ENCODE measurements at places on chromosomes 7 and 10. TPM values are rescaled to one million over a fixed set of nuclear protein-coding genes. Genes with fewer than 3 reads are reported as not detected.

DNA sequence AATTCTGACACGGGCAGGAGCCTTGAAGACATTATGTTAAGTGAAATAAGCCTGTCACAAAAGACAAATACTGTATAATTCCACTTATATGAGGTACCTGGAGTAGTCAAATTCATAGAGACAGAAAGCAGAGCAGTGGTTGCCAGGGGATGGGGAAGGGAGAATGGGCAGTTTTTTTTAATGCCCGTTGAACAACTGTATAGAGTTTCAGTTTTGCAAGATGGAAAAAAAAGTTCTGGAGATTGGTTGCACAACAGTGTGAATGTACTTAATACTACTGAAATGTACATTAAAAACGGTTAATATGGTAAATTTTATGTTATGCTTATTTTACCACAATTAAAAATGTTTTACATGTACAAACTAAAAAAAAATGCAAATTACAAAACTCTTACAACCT lies 63.6 kb upstream of the EFCAB10 start:
- no peak for DNase-seq

- DNase-seq = no peak
Observed at GRCh38 chr10:20601941-20602461, 295.1 kb downstream of the NEBL start.

DNA sequence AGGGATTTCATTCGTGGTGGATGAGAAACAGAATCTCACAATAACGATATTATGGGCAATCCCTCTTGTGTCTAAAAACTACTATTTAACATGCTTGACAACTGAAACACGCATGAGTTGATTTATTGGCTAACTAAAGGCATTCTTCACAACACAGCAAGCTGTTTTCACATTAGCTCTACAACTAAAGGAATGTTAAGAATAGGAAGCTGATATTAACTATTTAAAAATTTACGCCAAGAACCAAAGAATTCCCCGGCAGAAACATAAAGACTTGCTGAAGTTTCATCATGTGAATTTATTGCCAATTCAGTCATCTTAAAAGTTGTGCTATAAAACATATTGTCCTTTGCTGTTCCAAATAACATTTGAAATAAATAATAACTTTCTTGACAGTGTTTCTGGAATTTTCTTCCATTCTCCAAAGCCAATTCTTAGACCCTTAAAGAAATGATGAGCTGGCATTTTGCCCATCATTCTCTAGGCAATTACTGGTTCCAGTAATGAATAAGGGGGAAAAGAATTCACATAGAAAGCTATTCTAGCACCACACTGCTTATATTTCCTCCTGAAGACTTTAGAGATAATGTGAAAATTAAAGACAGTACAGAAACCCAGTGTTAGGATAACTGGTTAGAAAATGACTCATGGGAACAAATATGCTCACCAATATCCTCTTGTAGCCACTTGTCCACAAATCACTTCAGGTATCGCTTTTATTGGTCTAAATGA lies 233.1 kb downstream of the PARD3 start:
- no peak for DNase-seq

DNA sequence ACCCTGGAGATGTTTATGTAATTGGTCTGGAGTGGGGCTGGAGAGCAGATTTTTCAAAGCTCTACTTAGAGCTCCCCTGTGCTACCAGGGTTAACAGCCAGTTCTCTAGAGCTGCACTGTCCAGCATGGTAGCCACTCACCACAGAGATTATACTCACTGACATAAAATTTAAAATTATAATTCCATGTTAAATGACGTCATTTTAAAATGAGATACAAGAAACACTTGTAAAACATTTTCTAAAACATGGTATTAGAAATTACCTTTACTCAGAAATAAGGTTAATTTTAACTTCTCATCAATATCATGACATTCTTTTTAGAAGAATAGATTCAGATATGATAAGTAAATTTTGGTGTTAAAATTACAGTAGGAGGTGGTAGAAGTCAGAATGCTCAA lies 306.2 kb upstream of the LRRN3 start:
- DNase-seq = no peak

DNA sequence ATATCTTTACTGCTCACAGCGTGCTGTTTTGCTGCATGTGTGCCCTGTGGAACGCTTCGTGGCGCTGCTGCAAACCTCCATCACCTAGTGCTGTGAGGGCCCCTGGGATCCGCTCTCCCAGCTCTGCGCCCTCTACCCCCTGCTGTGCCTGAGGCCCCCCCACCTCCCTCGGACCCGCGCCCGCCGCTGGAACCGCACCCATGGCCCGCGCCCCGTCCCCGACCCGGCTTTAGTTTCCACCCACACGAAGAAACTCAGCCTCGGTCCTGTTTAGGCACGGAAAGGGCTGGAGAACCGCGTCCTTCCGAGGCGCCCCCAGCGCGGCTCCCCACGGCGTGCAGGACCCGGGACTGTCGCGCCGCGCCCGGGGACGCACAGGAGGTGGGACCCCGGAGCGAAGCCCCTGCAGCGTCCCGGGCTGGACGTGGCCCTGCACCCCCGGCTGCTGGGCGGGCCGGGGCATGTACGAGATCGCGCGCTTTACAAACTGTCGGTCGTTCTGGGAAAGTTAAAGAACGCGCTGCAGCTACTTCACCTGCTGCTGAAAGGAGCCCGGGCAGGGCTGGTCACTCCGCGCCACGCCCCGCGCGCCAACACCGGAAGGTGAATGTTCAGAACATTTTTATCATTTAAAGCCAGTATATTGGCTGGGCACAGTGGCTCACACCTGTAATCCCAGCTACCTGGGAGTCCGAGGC lies 54.3 kb downstream of the BMS1 start:
- DNase-seq = no peak

GRCh38 chr7:45721686-45722598 lies 147.8 kb downstream of the ADCY1 start:
- DNase-seq = no peak

GRCh38 chr7:26532471-26532870 lies 240.8 kb downstream of the SNX10 start:
- DNase-seq = no peak

DNA sequence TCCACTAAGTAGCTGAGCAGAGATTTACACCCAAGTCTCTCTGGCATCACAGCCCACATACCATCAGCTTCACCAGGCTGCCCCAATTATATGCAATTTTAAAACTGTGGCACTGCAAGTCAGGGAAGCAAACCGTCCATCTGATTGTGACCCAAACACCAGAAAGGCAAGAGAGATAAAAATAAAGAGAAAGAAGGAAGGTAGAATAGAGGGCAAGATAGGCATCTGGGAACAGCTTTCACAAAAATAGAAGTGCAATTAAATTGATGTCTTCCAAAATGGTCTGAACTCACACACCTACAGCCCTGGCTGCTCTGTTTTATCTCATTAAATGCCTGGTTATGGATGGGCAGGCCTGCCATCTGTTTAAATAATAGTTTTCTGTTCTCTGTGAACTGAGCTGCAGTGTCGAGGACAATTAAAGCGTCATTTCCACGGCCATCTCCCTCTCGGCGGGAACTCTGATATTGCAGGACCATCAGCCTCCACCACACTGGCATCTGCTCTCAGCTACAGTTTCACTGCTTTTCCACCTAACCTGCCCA lies 509.1 kb downstream of the INHBA start:
- DNase-seq = no peak

SEMA3A gene
- polyA plus RNA-seq = 0.82 TPM

MET gene
- polyA plus RNA-seq = 5.9 TPM

ANXA7 gene
- polyA plus RNA-seq = 78.9 TPM

DNA sequence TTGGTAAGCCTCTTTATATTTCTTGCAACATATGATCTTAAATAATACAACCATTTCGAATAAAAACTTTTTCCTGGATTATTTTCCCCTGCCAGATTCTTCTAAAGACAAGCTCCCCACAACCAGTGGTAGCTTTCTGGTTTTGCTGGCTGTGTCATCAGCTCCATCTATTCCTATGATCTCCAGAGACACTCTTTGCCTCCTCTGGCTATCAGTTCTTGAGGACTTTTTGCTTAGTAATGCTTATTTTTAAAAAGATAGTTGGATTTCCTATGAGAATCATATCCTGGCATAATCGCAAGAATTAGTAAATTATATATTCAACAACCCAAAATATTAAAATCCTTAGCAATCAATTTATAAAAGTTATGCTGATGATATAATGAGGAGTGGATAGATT lies 103.8 kb upstream of the SLC26A5 start:
- no peak for DNase-seq

DNA sequence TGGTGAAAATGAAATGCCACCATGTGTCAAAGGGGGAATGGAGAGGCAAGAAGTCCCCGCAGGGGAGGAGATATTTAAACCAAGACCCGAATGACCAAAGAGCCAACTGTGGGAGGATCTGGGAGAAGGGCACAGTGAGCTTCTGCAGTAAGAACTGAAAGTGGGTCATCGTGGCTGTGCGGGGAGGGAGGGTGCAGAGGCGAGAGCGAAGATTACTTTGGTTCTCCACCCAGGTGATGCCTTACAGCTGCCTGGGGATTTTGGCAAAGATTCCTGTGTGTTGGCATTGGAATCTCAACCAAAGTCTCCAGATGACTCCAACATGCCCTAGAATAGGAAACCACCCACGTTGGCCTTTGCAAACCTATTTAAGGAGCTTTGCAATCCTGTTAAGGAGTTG lies 44.2 kb upstream of the ADAM12 start:
- no peak for DNase-seq

GRCh38 chr10:93468461-93469213 lies 13.5 kb downstream of the MYOF start:
- DNase-seq = no peak

MAP3K8 gene
- polyA plus RNA-seq = 7.7 TPM

DNA sequence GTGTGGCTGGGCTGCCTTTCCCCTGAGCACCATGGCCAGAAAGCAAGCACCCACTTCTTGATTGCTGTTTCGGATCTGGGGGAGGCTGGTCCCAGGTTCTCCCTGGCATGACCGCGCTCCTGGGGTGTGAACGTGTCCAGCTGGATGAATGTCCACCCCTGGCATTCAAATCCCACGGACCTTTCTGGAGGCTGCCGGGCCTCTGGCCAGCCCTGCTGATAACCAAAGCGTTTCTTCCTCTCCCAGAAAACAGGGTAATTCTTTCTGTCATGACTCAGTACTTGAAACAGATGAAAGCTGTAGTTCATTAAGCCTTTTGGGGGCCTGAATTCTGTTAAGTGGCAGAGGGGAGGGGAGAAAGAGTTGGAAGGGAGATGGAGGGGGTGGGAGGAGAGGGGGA lies 73.1 kb upstream of the SAMD8 start:
- DNase-seq = peak; percentile 63

DNA sequence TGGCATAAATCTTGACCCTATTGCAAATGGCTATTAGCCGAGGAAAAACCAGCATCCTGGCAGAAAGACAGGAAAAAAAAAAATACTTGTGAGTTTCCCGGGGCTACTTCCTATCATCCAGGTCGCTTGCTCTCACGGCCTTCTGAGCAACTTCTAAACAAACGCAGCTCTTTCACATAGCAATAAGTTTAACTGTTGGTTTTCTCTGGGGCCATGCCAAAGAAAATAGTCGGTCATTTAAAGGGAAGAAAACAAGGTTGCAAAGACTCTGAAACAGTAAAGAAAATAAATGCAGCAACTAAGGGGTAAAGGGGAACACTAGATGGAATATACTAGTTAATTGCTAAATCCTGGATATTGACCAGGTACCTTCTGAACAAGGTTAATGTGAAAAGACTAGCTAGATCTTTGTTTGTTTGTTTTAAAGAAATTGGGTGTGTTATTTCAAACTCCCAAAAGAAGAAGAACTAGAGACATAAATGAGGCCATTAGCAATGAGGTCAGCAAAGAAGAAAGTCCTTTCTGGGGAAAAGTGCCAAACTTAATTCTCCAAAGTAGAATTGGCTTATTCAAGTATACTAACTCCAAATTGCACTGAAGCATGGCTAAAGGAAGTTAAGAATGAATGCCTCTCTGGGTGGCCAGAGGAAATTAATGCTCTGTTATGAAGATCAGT lies 54.2 kb downstream of the SLC39A12 start:
- DNase-seq = no peak

- no peak for DNase-seq
Observed at GRCh38 chr10:132040046-132040445, 25.7 kb upstream of the JAKMIP3 start.

- DNase-seq = peak; percentile 38
Observed at GRCh38 chr7:70380421-70381015, 751.4 kb upstream of the GALNT17 start.

- peak; percentile 25 for DNase-seq
Observed at GRCh38 chr7:5780801-5781496, 514 bp downstream of the RNF216 start.

GRCh38 chr10:132257271-132257670 lies 50.5 kb downstream of the STK32C start:
- DNase-seq = no peak

DNA sequence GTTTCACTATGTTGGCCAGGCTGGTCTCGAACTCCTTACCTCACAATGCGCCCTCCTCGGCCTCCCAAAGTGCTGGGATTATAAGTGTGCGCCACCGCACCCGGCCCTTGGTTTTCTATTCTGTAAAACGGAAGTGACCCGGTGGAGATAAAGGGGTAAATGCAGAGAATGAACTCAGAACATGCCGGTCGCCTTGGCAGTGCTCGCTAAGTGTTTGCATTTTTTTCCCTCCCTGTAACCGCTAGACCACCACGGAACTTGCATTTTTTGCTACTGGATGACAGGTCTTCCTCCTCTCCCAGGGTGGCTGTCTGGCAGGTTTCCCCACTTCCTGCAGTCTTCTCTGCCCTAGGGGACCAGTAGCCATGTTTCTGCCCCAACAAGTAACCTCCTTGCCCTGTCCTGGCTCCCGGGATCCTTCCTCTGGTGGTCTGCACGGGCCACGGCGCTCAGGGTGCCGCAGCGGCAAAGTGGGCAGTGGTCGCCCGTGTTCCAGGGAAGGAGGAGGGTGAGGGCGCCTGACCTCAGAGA lies 18.8 kb upstream of the GNA12 start:
- no peak for DNase-seq

INSYN2A gene
- polyA plus RNA-seq = 0.30 TPM

GRCh38 chr10:46268076-46268881 lies 18.5 kb upstream of the ANTXRL start:
- no peak for DNase-seq

DNA sequence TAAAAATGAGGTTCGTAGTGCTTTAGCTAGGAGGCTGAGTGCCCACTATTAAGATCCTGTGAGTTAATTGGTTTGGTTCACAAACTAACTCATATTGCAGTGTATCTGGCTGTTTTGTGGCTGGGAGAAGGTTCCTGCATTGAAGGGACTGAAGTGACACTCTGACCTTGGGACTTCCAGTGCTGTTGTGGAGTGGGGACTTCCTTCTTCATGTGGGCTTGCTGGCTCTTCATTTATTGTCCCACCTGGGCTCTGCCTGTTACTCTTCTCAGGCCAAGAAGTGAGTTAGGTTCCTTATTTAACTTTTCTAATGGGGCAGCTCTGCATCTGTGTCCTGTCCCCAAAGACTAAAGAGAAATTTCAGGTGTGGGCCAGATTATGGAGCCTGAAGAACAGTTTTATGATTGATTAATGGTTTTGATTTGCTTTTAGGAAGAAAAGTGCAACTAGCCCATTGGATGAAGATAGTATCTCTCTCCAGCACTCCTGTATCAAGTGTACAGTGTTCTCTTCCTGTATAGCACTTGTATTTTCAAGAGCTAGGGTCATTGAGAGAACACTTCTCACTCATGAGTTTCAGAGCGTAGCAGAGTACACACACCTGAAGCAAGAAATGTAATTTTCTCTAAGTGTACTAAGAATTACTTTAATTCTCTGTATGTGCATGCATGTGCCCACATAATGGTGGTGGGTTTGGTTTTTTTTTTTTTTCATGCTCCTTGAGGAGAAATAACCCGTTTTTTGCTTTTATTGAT lies 54.8 kb downstream of the AUTS2 start:
- no peak for DNase-seq

Measured in ovary (tissue), 10 donors.